ENCODE measurements at places on chromosomes 2 and 18.

GRCh38 chr2:241560162-241560882 lies 1.8 kb downstream of the BOK start:
- DNase-seq, result no peak

- no peak for DNase-seq
Observed at GRCh38 chr2:36376992-36377738, 21.6 kb downstream of the CRIM1 start.

DNA sequence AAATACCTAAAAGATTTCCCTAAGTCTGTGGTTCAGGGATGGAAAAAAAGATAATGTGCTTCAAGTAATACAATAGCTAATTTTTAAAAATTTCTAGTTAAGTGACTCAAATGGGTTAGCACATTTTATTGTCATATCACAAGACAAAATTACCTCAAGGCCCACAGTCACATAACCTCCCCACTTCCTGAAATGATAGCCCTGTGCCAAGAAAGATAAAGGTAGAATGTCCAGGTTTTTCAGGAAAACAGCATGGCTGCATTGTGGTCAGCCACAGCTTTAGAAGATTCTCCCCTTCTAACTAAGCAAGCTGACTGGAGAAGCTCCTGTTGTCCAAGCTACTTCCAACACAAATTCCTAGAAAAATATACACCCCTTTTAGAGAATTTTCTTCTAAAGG lies 127.1 kb upstream of the SLC35G4 start:
- DNase-seq, result no peak

- no peak for DNase-seq
Observed at GRCh38 chr2:137964859-137965459, 686 bp downstream of the HNMT start.

DNA sequence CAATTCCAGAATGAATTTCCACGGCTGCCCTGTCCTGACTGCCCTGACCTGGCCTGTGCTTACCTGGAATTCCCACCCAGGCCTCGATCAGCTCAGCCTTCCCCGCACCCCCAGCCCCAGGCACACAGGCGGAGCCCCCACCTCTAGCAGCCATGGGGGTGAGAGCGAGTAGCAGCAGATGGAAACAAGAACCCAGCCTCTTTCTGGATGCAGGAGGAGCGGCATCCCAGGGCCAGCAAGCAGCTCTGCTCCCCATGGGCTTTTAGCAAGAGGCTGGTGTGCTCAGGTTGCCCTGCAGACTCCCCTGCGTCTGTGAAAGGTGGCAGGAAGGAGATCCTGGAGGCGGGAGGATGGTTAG lies 101.8 kb downstream of the TPO start:
- no peak for DNase-seq

GRCh38 chr2:161321944-161322648 lies 13.9 kb downstream of the PSMD14 start:
- no peak for DNase-seq

DNA sequence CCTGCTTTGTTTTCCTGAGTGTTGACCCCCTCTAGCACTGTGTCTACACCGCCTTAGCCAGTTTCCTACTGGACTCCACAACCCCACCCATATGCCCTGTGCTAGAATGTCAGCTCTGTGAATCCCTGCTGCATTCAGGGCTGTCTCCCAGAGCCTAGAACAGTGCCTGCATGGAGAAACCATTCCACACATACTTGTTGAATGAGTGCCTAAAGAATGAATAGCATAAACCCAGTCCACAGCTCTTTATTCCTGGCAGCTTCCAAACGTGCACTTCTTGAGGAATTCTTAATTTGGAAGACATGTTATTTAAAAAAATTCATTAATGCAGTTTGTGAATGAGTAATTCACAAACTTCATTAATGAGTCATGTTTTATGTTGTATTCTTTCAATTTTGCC lies 6.5 kb upstream of the NAPG start:
- no peak for DNase-seq

- DNase-seq, result no peak
Observed at GRCh38 chr2:209579230-209579749, 155.4 kb downstream of the MAP2 start.
